ENCODE measurements at places on chromosomes 1 and 21. TPM values are rescaled to one million over a fixed set of nuclear protein-coding genes. Genes with fewer than 3 reads are reported as not detected.

The GUCA2B gene
- total RNA-seq, result not detected

The LCE1A gene
- not detected for total RNA-seq

The DTL gene
- total RNA-seq, result not detected

The DIO1 gene
- not detected for total RNA-seq

The NRIP1 gene
- 39.5 TPM for total RNA-seq

The CD48 gene
- total RNA-seq, result not detected

The S100A4 gene
- 102 TPM for total RNA-seq

The AGMAT gene
- total RNA-seq, result 1.9 TPM

The AMY1A gene
- total RNA-seq, result not detected

The TMIGD3 gene
- not detected for total RNA-seq

The PEAR1 gene
- 4.3 TPM for total RNA-seq

- no peak for DNase-seq
- peaks cover 9% of the 10 kb centered on the region for H3K36me3 ChIP-seq
- H3K27me3 ChIP-seq, result no peaks in the 10 kb centered on the region
- H3K4me1 ChIP-seq, result peaks cover 20% of the 10 kb centered on the region
- H3K27ac ChIP-seq, result no peak overlapping the region
- H3K4me3 ChIP-seq, result no peak overlapping the region
Observed at GRCh38 chr1:44630116-44630515, 44.2 kb downstream of the TMEM53 start.

DNA sequence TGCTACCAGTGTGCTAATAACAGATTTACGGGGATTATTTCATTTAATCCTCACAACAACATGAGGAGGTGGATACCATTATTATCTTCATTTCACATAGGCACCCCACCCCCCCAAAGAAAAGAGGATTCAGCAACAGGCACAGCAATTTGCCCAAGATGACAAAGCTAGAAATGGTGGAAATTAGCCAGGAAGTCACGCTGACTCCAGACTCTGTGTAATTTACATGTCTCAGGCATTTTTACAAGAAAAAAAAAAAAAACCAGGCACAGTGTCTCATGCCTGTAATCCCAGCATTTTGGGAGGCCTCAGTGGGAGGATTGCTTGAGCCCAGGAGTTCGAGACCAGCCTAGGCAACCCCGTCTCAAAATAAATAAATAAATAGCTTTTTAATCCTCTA lies 37.5 kb upstream of the PRDM2 start:
- H3K27ac ChIP-seq, result peak overlapping the region; percentile 2
- H3K4me3 ChIP-seq, result no peak overlapping the region
- H3K36me3 ChIP-seq, result no peaks in the 10 kb centered on the region
- DNase-seq, result peak; percentile 10

DNA sequence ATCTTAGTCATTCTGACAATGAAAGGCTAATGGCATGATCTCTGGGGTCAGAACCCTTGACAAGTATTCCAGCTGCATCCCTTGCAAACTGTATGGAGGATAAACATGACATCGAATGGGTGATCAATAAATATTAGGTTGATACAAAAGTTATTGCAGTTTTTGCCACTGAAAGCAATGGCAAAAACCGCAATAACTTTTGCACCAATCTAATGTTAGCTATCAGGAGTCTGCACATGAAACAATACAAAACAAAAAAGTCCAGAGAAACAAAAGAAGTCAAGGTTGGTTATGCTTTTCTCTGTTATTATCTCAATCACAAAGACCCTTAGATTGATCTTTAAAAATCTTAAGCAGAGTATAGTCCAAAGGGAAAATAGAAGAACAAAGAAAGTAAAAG lies 292.7 kb downstream of the DUSP10 start:
- peaks cover 4% of the 10 kb centered on the region for H3K4me1 ChIP-seq
- no peak overlapping the region for H3K4me3 ChIP-seq
- H3K36me3 ChIP-seq, result no peaks in the 10 kb centered on the region
- H3K27ac ChIP-seq, result no peak overlapping the region
- H3K27me3 ChIP-seq, result no peaks in the 10 kb centered on the region

DNA sequence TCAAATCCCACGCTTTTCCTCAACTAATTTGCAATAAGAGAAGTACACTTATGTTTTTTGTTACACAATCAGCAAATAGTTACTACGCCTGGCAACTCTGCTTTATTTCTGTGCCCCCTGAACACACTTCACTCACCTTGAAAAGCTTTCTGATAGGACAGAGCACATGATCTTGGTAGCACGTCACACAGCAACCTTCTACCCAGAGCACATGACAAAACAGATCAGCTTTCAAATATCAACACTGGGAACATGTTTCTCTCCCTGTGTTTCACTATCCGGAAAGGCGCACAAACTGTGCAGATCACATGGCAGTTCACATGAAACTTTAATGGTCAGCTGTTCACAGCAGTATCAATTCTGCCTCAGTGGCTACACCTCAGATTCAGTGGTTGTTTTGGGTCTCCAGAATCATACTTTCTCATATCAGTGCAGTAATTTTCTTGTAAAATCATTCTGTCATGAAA lies 2.2 kb downstream of the SLC19A2 start:
- no peaks in the 10 kb centered on the region for H3K36me3 ChIP-seq
- H3K27me3 ChIP-seq, result no peaks in the 10 kb centered on the region
- peak overlapping the region; percentile 85 for H3K4me3 ChIP-seq
- H3K4me1 ChIP-seq, result peaks cover 52% of the 10 kb centered on the region
- DNase-seq, result peak; percentile 83

GRCh38 chr21:44611551-44611950 lies 328 bp upstream of the KRTAP10-8 start:
- H3K27me3 ChIP-seq, result peaks cover 11% of the 10 kb centered on the region
- no peak overlapping the region for H3K4me3 ChIP-seq
- no peaks in the 10 kb centered on the region for H3K4me1 ChIP-seq
- H3K27ac ChIP-seq, result no peak overlapping the region

DNA sequence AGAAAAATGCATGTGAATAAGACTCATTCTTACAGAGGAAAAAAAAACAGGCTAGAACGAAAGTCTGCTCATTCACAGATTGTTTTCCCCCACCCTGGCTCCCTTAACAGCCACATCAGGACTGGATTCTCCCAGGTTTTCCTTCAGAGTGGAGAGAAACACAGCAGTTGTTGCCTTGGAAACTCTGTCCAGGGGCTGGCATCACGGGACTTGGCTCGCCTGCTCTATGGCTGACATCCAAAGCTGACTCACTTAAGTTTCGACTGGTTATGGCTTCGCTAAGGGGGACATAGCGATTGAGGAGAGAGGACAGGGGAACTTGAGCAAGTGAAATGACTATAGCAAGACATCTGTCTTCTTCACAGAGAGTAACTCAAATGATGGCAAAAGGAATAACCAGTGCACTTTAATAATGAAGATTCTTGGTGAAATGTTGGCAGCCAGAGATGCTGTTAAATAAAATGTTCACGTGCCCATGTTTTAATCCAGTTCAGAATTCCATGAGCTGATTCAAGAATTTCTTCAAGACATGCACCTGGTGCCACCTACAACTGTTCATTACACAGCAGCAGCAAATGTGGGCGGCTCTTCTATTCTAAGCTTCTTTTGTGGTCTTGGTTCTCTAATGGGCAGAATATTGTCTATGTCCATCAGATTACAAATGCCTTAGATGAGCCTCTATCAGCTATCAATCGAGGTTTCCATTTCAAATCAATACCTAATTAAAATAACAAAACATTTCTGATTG lies 21.8 kb downstream of the MIS18A start:
- no peaks in the 10 kb centered on the region for H3K36me3 ChIP-seq
- no peak overlapping the region for H3K4me3 ChIP-seq
- H3K27me3 ChIP-seq, result peaks cover 3% of the 10 kb centered on the region
- no peak overlapping the region for H3K27ac ChIP-seq
- no peaks in the 10 kb centered on the region for H3K4me1 ChIP-seq

GRCh38 chr1:212291505-212292134 lies 6.4 kb downstream of the PPP2R5A start:
- H3K27me3 ChIP-seq, result no peaks in the 10 kb centered on the region
- H3K4me3 ChIP-seq, result no peak overlapping the region
- H3K27ac ChIP-seq, result peak overlapping the region; percentile 98
- no peaks in the 10 kb centered on the region for H3K36me3 ChIP-seq
- no peak for DNase-seq

DNA sequence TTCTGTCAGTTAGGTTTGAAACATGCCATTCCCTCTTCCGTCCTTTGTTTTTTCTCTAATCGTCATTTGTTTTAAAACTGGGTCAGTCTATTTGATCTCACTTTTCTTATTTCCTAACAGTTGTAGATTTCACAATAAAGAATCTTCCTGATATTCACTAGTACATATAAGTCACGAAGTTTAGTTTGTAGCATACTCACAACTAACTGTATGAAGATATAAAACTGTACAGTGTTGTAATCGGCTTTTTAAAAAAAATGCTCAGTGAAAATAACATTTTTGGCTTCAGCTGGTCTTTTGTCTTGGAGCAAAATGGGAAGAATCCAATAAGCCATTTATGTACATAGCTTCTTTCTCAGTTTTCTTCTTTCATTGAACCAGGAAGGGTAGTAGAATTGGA lies 78.3 kb downstream of the NCAM2 start:
- no peak overlapping the region for H3K4me3 ChIP-seq
- H3K27me3 ChIP-seq, result no peaks in the 10 kb centered on the region
- no peak for DNase-seq
- no peaks in the 10 kb centered on the region for H3K36me3 ChIP-seq
- no peaks in the 10 kb centered on the region for H3K4me1 ChIP-seq

DNA sequence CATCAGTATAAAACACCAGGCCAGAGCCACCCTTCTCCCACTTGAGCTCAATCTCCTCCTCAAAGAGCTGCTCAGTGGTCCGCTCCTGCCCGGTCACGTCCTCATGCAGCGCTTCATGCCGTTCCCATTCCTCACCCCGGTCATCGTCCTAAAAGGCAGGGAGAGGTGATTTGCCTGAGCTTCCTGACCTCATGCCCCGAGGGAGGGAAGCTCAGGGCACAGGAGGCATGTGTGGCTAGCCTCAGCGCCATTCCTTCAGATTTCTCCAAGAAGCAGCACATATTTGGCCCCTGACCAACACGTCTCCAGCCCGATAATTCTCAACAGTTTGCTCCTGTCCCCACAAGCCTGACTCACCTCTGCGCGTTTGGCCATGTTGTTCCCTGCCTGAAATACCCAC lies 4.2 kb upstream of the GPN2 start:
- H3K4me3 ChIP-seq, result no peak overlapping the region
- no peak overlapping the region for H3K27ac ChIP-seq
- H3K4me1 ChIP-seq, result peaks cover 14% of the 10 kb centered on the region
- no peak for DNase-seq
- no peaks in the 10 kb centered on the region for H3K36me3 ChIP-seq
- H3K27me3 ChIP-seq, result no peaks in the 10 kb centered on the region

DNA sequence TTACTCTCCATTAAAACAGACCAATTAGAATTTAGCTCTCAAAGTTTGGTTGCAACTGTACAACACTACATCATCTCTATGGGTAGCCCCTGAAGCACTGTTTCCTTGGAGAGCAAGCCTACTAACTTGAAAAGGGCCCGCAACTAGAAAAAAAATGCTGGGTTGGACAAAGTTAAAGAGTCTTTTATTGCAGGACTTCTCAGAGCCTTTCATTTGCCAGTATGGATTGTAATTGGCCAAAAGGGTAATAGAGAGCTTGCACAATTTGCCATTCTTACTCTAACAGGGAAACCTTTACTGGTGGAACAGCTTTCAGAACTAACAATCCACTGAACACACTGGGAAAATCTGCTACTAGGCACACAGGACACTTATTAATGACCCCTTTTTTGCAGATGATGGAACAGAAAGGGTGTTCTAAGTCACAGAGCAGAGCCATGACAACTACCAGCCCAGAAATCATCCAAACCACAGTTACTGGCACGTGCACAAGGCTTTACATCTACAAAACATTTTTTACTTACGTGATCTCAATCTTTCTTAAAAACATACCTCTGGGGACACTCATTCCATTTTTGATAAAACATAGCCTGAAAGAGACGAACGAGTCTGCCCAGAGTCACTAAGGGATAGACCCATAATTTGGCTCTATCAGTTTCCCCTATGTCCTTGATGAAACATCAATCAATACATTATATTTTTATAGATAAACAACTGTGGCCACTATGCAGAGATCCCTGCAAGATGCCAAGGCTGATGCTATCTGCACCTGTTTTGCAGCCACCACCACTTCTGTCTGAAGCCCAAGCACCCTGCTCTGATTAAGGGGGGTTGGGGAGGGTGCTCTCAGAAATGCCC lies 176.3 kb upstream of the EDN2 start:
- no peak for DNase-seq
- H3K27ac ChIP-seq, result no peak overlapping the region
- H3K36me3 ChIP-seq, result no peaks in the 10 kb centered on the region
- peak overlapping the region; percentile 46 for H3K4me3 ChIP-seq
- H3K27me3 ChIP-seq, result no peaks in the 10 kb centered on the region

GRCh38 chr1:156129687-156130577 lies 15.4 kb downstream of the LMNA start:
- peak overlapping the region; percentile 98 for H3K27ac ChIP-seq
- H3K27me3 ChIP-seq, result no peaks in the 10 kb centered on the region
- H3K36me3 ChIP-seq, result no peaks in the 10 kb centered on the region
- DNase-seq, result peak; percentile 88
- H3K4me3 ChIP-seq, result no peak overlapping the region
- peaks cover 53% of the 10 kb centered on the region for H3K4me1 ChIP-seq

- H3K27ac ChIP-seq, result no peak overlapping the region
- H3K4me1 ChIP-seq, result no peaks in the 10 kb centered on the region
Observed at GRCh38 chr1:179550746-179551682, 24.7 kb downstream of the NPHS2 start.

DNA sequence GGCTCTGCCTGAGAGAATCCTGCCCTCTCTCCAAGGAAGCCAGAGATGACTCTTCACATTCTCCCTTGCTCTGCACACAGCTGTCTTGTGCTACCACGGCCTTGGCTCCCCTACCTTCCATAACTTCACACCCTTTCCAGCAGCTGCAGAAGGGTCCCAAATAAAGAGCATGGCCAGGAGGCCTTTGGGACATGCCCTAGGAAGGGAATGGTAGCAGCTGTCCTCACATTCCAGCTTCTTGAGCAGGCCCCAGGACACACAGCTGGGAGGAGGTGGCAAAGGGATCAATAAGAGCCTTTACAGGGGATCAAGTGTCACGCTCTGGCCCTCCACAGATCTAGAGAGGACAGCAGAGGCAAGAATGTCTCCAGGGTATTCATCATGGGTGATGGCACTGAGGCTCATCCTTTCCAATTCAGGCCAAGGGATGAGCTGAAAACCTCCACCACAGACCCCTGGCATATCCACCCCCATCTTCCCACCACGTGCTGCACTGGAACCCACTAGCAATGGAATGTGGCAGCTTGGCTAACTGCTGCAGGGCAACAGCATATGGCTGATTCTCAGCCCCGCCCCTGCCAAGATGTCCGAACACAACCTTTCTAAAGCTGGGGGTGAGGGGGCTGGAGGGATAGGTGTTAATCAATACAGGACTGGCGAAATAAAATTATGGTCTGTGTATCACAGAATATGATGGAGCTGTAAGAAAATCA lies 17.8 kb upstream of the RAB29 start:
- H3K4me3 ChIP-seq, result no peak overlapping the region
- H3K27me3 ChIP-seq, result no peaks in the 10 kb centered on the region
- H3K4me1 ChIP-seq, result no peaks in the 10 kb centered on the region
- peaks cover 64% of the 10 kb centered on the region for H3K36me3 ChIP-seq
